NCI-H69 (cell line): ENCODE measurements at places on chromosomes 2 and 18.

DNA sequence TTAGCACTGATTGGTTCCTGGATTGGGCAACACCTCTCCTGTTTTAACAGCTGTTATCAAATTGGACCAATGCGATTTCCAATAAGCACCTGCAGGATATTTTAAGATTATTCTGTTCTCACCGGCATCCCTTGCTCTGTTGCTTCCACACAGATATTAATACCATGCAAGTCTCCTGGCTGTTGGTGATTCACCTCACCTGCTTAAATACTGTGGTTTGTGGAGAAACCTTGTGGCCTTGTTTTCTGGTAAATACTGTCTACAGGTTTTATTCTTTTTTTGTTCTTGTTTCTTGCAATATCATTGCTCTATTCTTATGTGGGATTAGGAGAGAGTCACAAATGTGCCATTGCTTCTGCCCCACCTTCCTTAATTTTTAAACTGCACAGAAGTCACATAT is 448.1 kb upstream of the NXPH2 start:
- DNase-seq = no peak

GRCh38 chr2:212730994-212731393 is 192.4 kb upstream of the ERBB4 start:
- DNase-seq = no peak

- peak; percentile 6 for DNase-seq
Measured at GRCh38 chr2:189115126-189115525, 64.4 kb downstream of the COL5A2 start.

DNA sequence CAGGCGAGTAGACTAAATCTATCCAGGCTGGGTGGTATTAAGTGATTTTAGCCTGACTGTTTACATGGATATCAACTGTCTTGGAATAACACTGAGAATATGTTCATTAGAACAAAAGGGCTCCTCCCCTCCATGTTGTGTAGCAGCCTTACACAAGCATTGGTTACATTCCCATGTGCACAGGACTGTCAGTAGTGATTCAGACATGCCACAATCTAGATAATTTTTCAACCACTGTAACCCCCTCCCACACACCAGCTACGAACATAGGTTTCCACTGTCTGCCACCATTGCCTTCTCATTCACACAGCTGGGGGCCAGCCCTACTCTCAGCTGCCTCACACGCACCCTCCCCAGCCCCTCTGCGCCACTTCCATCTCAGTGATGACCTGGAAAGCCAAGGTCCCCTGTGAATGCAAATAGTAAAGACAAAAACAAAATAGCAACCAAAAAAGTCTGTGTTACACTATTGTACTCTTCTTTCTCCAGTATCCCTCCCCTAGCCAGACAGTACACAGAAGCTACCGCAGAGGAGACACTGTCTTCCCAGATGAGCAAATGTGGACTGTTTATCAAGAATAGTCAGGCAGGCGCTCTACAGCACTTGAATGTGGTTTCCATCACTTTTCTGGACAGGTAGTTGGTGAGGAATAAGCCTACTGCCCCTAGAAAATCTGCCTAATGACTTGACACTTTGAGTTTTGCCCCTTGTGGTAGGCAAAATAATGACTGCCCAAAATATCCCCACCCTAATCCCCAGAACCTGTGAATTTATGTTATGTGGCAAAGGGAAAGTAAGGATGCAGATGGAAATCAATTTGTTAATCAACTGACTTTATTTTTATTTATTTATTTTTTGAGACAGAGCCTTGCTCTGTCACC is 27.9 kb upstream of the TYMS start:
- no peak for DNase-seq

GRCh38 chr2:181317511-181317910 is 139.7 kb upstream of the ITGA4 start:
- DNase-seq = no peak

DNA sequence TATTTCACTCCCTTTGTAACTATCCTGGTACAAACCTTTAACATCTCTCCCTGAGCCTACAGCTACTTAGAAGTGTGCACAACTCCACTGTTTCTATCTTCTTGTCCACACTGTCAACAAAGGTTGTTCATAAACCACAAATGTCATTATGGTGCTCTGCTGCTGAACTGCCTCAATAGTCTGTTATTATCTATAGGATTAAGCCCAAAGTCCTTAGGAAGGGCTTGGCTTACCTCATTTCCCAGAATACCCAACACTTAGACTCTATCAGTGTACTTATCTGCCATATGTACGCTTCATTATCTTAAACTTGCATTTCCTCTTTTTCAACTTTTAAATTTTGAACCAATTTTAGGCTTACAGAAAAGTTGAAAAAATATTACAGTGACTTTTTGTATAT is 94.2 kb downstream of the HNMT start:
- no peak for DNase-seq

DNA sequence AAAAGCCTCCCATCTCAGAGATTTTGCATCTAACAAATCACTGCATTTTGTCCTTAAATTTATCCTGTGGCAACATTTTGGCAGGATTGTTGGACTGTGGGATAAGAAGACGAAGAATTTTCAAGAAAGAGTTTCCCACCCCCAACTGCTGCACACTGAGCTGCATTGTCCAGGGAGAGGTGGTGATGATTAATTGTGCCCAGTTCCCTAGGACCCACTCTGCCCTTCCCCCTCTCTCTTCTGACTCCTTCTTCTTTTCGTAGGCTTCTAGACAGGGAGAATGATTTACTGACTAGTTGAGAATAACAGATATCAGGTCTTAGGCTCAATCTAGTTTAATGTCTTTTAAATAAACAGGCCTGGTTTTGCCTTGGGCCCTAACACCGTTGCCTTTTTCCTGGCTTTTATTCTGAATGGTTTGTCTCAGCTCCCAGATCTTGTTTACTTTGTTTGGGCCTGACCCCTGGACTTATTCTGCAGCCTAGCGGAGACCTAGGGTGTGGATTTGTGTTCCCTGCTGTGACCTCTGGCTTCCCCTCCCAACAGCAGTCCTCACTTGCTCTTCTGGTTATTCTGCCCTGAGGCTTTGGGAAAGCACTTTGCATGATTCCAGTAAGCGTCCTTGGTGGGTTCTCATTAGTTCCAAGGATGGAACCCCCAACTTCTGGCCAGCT is 233.3 kb downstream of the INSIG2 start:
- DNase-seq = peak; percentile 9

DNA sequence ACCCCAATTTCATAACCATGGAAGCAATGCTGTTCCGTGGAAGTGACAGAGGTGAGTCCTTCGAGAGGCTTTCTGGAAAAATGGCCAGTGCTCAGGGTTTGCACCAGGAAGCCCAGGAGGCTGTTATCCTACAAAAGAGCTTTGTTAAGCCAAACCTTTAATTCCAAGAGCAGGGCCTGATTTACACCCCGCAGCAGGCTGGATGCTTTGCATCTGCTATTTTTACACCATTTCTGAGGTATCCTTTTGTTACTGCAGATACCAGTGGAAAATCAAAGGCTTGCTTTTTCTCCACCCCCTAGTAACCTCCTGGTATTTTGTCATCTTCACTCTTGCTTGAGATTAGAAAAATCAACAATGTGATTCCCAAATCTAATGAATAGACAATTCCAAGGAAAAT is 380.6 kb downstream of the SOX11 start:
- DNase-seq = peak; percentile 62
